ENCODE measurements at places on chromosomes 2 and 18. TPM values are rescaled to one million over a fixed set of nuclear protein-coding genes. Genes with fewer than 3 reads are reported as not detected.

The MYCN gene
- total RNA-seq: not detected

The ASB3 gene
- total RNA-seq: 15.8 TPM

The KIF5C gene
- total RNA-seq: 0.20 TPM

The FBXO36 gene
- 3.3 TPM for total RNA-seq

The CCDC141 gene
- under 0.01 TPM for total RNA-seq

The DHRS9 gene
- not detected for total RNA-seq

The STARD7 gene
- total RNA-seq: 186 TPM

The PPM1B gene
- total RNA-seq: 13.6 TPM

The TTN gene
- total RNA-seq: 2.7 TPM
